ENCODE measurements at places on chromosomes 7 and 10.

DNA sequence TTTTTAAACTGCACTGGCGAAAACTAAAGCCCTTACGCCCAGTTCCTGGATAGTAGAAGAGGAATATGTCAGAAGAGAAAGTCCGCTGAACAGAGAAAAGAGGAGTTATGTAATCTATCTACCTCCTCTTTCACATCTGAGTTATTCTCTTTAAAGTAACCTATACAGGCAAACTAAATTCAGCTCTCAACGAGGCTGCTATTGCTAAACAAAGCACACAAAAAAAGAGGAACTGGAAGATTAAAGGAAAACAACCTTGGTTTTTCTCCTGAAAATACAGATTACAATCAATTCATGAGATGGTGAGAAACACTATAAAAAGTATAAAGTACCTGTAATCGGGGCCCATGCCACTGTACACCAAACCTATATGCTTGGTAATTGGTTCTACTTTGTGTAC lies 5.8 kb downstream of the PSMA2 start:
- no peak for DNase-seq

DNA sequence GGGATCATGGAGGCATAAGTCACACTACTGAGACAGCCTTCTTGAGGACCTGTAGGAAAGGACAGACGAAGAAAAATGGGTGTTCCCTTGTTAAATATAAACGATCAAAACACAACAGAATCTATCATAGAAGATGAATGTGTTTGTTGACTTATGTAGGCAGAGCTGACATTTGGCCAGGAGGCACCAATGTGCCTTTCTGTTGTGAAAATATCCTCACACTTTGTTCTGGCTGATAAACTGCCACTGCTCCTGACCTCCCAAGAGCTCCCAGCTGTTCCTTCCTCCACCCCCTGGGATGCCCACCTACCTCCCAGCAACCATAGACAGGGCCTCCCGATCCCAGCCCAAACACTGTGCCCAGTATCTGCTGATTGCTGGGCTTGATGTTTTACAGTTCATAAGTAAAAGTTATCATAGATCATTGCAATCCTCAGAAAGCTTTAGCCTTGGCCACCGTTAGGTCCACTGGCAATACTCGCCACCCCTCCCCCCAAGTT lies 116.6 kb downstream of the CTTNBP2 start:
- DNase-seq, result no peak

DNA sequence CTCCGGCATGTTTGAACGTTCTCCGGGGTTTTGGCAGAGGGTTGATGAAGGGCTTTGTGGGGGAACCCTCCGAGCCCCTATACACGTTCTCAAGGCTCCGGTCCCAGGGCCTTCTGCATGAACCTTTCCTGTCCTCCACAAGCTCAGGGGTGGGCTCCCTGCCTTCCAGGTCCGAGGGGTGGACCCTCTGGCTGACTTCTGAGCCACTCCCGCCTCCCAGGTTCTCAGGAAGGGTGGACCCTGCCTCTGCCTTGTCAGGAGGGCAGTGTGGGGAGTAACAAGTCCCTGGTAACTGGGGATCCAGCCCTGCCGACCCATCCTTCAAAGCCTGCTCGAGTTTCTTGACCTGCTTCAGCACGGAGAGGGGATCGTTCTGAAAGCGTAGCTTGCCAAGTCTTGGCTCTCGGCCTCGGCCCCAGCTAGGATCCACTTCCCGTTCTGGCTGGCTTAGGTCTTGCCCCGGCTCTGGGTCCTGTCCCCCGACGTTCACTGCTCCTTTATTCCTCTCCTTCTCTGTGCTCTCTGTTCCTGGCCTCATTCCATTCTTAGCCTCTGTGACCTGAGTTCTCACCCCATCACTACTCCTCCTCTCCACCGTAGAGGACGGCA lies 38.9 kb downstream of the DENND2A start:
- DNase-seq, result no peak

DNA sequence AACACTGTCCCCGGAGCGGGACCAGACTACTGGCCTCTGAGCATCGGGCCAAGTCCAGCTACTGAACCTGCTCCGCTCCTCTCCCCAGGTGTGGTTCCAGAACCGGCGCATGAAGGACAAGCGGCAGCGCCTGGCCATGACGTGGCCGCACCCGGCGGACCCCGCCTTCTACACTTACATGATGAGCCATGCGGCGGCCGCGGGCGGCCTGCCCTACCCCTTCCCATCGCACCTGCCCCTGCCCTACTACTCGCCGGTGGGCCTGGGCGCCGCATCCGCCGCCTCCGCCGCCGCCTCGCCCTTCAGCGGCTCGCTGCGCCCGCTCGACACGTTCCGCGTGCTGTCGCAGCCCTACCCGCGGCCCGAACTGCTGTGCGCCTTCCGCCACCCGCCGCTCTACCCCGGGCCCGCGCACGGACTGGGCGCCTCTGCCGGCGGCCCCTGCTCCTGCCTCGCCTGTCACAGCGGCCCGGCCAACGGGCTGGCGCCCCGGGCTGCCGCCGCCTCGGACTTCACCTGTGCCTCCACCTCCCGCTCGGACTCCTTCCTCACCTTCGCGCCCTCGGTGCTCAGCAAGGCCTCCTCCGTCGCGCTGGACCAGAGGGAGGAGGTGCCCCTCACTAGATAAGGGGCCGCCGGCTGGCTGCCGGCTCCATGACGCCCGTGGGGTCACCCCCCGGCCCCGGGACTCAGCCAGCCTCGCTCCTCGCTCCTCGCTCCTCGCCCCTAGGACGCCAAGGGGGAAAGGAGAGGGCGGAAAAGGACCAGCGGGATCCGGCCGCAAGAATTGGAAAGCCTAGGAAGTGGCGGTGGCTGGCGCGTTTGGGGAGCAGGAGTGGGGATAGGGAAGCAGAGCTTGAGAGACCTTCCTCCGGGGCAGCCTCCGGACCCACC lies 3.4 kb downstream of the EVX1 start:
- no peak for DNase-seq

- no peak for DNase-seq
Measured at GRCh38 chr10:116747325-116747724, 5.0 kb upstream of the HSPA12A start.

- no peak for DNase-seq
Measured at GRCh38 chr7:55556492-55556891, 15.8 kb downstream of the VOPP1 start.

- DNase-seq, result no peak
Measured at GRCh38 chr7:6299774-6300173, 27.4 kb upstream of the CYTH3 start.
